ENCODE measurements at places on chromosomes 4 and X. TPM values are rescaled to one million over a fixed set of nuclear protein-coding genes. Genes with fewer than 3 reads are reported as not detected.

Gene PFKFB1
- not detected for total RNA-seq

Gene UGT2A1
- 1.1 TPM for total RNA-seq

Gene ASIC5
- not detected for total RNA-seq

Gene GUF1
- 14.2 TPM for total RNA-seq

Gene CENPVL2
- not detected for total RNA-seq

Gene TMEM150C
- total RNA-seq, result 4.4 TPM

Gene UCP1
- not detected for total RNA-seq

Gene AASDH
- total RNA-seq, result 10.5 TPM

Gene SAGE1
- total RNA-seq, result not detected

Gene XPNPEP2
- total RNA-seq, result not detected

Gene PGRMC2
- total RNA-seq, result 16.7 TPM

Gene CSAG3
- not detected for total RNA-seq

Gene MEPE
- not detected for total RNA-seq

Gene CTAG2
- total RNA-seq, result not detected

Gene ABLIM2
- total RNA-seq, result 1.1 TPM

Gene GRSF1
- total RNA-seq, result 87.9 TPM

Gene UGT2B10
- total RNA-seq, result not detected

Gene CEP135
- 7.4 TPM for total RNA-seq

Gene ZCCHC12
- total RNA-seq, result 0.07 TPM

Gene EDA2R
- total RNA-seq, result 3.8 TPM

Gene TLR1
- 6.5 TPM for total RNA-seq

Gene CENPVL1
- total RNA-seq, result not detected

Gene C4orf51
- total RNA-seq, result 0.07 TPM

Gene TMEM255A
- not detected for total RNA-seq

Gene TAF1
- total RNA-seq, result 43.0 TPM

Gene NRK
- total RNA-seq, result 2.5 TPM

Gene TCEAL6
- not detected for total RNA-seq

Gene KDM6A
- total RNA-seq, result 15.4 TPM

Gene ZDHHC15
- total RNA-seq, result 0.13 TPM

Gene SATL1
- not detected for total RNA-seq

Gene ASMT
- not detected for total RNA-seq

Gene IL13RA2
- total RNA-seq, result 0.32 TPM

Gene TSPAN5
- 48.3 TPM for total RNA-seq

Gene FGFBP1
- not detected for total RNA-seq

Gene BANK1
- not detected for total RNA-seq

Gene REELD1
- not detected for total RNA-seq

Gene MAGEB1
- total RNA-seq, result not detected

Gene TLR10
- not detected for total RNA-seq

Gene SOD3
- not detected for total RNA-seq

Gene DKK2
- total RNA-seq, result 8.3 TPM

Gene SYN1
- not detected for total RNA-seq

Gene PCDH18
- total RNA-seq, result 0.21 TPM

Gene GABRA4
- total RNA-seq, result not detected

Gene RPL36A
- 865 TPM for total RNA-seq

Gene RBMXL3
- total RNA-seq, result not detected

Gene USP46
- total RNA-seq, result 17.8 TPM

Gene MTNR1A
- not detected for total RNA-seq

Gene H2BW2
- not detected for total RNA-seq

Gene MOSPD2
- total RNA-seq, result 12.7 TPM

Gene GPM6B
- total RNA-seq, result 1.1 TPM
